ENCODE measurements at places on chromosomes 4 and X.

DNA sequence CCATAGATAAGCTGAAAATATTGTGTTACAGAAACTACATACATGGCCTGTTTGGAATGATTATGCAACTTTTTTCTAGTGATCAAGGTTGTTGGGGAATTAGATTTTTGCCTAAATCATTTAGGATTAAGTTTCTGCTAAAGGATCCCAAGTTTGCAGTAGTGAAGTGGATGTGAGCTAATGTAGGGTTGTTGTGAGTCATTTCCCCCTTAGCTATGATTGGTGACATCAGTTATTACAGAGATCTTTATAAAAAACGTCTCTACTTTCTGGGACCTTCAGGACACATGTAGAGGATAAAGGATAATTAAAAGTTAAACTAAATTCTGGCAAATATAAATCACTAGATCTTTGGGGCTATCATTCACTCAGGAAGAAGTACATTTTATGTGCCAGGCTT, 133.3 kb downstream of the GATB start:
- DNase-seq, result no peak

DNA sequence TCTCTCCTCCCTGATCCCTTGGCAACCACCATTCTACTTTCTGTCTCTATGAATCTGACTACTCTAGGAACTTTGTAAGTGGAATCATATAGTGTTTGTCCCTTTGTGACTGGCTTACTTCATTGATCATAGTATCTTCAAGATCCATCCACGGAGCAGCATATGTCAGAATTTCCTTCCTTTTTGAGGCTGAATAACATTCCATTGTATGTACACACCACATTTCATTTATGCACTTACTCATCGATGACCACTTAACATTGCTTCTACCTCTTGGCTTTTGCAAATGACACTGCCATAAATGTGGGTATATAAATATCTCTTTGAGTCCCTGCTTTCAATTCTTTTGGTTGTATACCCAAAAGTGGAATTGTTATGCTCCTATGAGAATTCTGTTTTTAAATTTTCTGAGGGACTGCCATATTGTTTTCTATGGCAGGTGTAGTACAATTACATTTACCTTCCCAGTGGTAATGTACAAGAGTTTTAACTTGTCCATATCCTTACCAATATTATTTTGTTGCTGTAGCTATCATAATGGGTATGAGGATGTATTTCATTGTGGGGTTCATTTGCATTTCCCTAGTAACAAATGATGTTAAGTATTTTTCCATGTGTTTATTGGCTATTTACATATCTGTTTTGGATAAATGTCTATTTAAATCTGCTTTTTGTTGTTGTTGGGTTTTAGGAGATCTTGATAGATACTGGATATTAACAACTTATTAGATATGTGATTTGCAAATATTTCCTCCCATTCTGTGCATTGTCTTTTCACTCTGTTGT, 466.1 kb downstream of the C4orf33 start:
- no peak for DNase-seq

DNA sequence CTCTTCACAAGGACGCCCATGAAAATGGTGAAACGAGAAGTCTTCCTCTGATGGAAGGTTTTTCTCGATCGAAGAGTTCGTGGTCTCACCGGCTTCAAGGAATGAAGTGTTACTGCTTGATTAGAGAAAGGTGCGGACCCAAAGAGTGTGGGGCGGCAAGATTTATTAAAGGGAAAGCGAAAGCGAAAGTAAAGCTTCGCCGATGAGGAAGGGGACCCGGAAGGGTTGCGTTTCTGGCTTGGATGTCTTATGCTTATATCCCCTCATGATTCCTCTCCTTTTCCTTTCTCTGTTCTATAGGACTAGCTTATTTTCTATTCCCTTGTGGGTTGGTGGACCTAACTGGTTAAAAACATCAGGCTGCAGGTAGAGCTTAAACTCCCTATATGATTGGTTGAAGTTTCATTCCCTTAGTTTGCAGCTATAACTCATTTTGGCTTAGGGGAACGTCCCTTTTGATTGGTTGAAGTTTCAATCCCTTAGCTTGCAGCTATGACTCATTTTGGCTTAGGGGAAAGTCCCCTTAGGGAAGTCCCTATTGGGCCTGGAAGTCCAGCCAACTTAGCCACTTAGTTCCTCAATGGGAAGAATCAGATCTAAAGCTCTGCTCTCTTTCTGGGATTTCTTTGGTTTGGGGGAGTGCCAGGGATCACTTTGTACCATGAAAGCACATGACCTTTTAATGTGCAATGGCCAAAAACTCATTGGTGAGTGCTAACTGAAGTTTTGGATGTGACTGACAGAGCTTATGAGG, 1025.0 kb upstream of the PCDH10 start:
- DNase-seq, result no peak

- DNase-seq, result peak; percentile 62
Measured at GRCh38 chrX:154458116-154458953, at the start of gene PLXNA3. PLXNA3 (plus strand) TSS chrX:154458281; CDS start chrX:154460184, 1,903 bp downstream.

- DNase-seq, result no peak
Measured at GRCh38 chr4:87390551-87390890, 467 bp downstream of the HSD17B11 start.

DNA sequence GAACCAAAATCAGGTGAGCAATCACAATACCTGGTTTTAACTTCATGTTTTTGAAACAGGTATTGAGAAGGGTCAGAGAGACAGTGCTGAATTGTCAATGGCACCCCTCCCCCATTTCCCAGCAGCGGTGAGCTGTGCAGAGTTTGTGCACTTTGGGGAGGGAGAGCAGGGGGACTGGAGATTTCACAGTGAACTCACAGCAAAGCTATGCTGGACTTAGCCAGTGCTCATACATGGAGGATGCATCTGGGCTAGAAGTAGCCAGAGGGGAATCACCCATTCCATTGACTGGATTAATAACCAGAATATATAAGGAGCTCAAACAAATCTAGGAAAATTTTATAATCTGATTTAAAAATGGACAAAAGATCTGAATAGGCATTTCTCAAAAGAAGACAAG, 612.6 kb downstream of the STPG2 start:
- no peak for DNase-seq

GRCh38 chr4:101230801-101231426, 116.4 kb downstream of the PPP3CA start:
- DNase-seq, result no peak

GRCh38 chrX:72394518-72395170, 88.9 kb upstream of the CITED1 start:
- DNase-seq, result no peak

- DNase-seq, result no peak
Measured at GRCh38 chrX:34146906-34147305, 14.8 kb upstream of the FAM47A start.

DNA sequence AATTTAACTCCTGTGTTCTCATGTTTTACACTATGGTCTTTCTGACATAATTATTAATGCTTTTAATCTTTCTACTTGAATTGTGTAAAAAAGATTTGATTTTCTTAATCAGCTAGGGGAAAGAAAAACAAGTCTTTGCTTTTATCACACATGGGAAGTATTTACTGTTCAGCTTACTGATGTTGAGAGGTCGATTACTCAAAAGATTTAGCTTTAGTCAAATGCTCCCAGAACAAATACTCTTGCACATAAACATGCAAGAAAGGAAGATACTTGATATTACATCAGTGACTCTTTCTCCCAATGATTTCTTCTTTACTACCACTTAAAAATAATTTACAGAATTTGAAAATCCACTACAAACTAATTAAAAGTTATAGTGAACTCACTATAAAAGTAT, 198.3 kb upstream of the FAT4 start:
- DNase-seq, result no peak

GRCh38 chr4:148211533-148211932, 230.7 kb downstream of the NR3C2 start:
- DNase-seq, result no peak
